ENCODE measurements at places on chromosomes 2 and 18.

- no peak for DNase-seq
These were observed 861.3 kb downstream of the CCDC85A start for GRCh38 chr2:57044931-57045635.

- DNase-seq, result no peak
These were observed 163.1 kb downstream of the CCDC178 start for GRCh38 chr18:33277431-33277830.

DNA sequence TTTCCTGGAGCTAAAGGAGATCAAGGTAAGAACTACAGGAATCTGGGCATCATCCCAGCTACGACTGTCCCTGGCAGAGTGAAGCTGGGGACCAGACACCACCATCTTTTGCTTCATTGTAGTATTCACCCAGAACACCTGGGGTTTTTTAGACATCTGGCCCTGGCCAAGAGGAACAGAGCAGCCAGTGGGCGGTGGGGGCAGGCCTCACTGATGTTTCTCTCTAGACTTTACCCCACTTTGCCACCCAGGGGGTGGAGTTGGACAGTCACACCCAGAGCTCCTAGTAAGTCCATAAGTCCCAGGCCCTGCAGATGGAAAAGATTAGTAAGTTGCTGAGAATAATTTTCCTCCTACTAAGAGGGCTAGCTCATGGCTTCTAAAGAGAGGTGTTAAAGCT is 39.6 kb downstream of the MARCO start:
- no peak for DNase-seq

DNA sequence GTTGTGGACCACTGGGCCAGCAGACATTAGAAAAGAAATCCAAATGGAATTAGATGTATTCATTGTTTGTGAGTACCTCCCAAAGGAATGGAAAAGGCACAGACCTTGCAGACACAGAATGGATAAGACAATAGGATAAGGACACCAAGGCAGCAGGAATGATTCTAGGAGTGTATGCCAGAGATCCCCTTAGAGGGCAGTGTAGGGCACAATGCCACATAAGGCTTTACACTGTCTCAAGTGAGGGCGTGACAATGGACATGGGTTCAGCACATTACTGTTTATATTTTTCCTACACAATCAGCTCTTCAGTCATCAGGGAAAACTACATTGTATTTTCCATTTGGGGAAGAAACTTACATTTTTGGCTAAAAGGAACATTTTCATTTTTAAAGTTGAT is 250.9 kb downstream of the PTH2R start:
- DNase-seq, result no peak

DNA sequence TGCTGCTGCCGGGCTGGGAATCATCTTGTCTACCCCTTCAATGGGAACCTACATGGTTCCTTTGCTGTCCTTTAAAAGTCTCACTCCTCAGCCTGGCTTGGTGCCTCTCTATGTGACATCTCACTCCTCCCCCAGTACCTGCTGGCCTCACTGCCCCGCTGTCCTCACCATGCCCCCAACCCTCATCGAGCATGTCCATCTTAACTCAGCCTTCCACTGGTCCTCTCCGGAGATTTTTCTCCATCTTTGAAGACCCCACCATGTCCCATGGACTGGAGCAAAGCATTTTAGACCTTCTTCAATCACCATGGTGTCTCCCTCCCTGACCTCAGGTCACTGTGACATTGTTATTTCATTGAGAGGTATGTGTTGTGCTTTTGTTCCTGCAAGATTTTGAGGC is 58.1 kb upstream of the SIX3 start:
- DNase-seq, result no peak

DNA sequence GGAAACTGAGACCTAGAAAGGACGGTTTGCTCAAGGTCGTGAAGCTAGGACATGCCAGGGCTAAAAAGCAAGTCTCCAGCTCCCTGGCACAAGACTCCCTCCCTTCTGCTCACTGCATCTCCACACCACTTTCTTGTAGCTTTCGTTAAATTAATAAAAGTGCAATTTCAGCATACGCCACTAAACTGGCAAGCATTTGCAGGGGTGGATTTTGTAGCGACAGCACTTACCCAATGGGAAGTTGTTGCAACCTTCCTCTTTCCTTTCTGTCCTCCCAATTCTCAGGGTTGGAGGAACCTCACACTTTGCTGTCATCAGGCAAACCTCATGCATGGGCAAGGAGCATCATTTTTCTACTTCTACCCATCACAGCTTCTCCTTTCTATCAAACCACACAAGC is 7.4 kb upstream of the RHOB start:
- no peak for DNase-seq

All from activated T-cell treated with anti-CD3 and anti-CD28 coated beads for 48 hours (primary cell).